ENCODE measurements at places on chromosomes 6 and 20.

DNA sequence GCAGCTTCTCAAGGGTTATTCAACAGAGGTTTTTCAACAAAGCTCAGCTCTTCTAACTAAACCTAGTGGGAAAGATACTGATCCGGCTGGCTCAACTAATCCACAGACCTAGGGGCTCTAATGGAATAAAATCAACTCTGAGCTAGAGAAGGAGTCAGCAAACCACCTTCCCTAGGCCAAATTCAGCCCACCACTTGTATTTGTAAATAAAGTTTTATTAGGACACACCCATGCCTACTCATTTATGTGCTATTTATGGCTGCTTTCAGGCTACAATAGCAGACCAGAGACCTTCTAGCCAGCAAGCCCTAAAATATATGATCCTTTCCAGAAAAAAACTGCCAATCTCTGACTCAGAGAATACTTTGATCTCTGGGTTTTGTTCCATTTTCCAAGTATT lies 6.0 kb upstream of the RAB22A start:
- no peak for DNase-seq

DNA sequence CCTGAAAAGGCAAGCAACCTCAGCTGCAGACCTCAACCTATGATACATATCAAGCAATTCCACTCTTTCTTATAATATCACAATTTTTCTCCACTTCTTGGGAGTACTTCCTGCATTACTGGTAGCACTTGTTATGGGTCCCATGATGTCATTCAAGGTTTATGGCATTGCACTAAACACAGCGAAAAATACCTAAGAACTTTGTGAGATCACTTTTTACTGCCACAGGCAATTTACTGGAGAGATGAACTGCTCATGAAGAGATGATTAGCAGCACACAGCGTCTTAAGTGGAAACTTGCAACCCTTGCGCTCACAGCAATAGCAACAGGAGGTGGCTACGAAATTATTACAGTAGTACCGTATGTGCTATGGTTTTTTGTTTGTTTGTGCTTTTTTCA lies 19.3 kb upstream of the RIMS4 start:
- DNase-seq: no peak

GRCh38 chr6:43980004-43980795 lies 147.1 kb downstream of the MRPL14 start:
- no peak for DNase-seq

DNA sequence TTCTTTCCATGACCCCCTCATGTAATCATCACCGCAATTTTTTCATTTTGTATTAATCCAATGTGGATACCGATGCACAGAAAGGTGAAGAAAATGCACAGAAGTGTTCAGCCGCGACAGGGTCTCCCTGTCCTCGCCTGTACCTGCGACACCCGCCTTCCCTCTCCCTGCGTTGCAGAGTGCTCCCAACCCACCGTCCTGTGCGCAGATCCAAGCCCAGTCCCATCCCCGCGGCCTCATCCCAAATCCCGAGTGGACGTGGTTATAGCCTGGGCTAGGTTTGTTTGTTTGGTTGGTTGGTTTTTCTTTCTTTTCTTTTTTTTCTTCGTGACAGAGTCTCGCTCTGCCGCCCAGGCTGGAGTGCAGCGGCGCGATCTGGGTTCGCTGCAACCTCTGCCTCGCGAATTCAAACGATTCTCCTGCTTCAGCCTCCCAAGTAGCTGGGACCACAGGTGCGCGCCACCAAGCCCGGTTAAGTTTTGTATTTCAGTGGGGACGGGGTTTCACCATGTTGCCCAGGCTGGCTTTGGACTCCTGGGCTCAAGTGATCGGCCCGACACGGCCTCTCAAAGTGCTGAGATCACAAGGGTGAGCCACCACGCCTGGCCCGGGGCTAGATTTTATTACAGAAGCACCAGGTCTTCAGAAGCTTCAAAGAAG lies 536 bp upstream of the RAET1G start:
- DNase-seq: no peak

DNA sequence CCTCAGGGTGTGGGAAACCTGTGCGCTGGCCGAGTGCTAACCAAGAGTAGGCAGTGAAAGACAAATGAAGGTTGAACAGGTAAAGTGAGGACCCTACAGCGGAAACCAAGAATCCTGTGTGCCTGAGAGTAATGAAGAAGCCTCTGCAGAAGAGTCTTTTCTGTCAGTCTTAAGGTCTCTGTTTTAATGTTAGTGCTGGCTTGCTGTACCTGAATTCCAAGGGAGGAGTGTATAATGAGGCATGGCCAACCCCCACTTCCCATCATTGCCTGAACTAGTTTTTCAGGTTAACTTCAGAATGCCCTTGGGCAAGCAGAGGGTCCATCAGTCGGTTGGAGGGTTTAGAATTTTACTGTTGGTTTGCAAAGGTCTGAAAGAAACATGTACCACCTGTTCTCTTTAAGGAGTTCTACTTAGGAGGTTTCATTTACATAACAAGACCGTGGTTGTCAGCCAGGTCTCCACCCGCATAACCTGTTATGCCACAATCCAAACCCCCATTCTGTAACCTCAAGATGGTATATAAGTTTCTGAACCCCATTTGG lies 589 bp upstream of the PDCD2 start:
- no peak for DNase-seq

- DNase-seq: no peak
Observed at GRCh38 chr20:58225452-58226200, 2.8 kb downstream of the ANKRD60 start.

- no peak for DNase-seq
Observed at GRCh38 chr20:36184816-36185776, 30.6 kb downstream of the EPB41L1 start.

GRCh38 chr6:6633898-6634734 lies 45.6 kb downstream of the LY86 start:
- no peak for DNase-seq

DNA sequence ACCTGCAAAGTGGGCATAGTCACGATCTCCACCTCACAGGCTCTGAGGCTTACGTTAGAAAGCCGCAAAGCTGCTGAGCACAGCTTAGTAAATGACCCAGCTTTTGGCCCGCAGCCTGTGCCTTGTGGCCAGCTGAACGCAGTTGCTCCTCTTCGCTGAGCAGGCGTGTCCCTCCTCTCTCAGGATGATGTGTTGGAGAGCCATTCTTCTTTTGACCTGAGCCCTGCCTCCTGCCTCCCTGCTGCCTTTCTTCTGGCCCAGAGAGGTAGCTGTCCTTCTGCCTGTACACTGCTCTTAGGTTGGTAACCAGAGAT lies 47.6 kb upstream of the MYL9 start:
- no peak for DNase-seq

- no peak for DNase-seq
Observed at GRCh38 chr20:492159-492558, 29.8 kb upstream of the TBC1D20 start.

DNA sequence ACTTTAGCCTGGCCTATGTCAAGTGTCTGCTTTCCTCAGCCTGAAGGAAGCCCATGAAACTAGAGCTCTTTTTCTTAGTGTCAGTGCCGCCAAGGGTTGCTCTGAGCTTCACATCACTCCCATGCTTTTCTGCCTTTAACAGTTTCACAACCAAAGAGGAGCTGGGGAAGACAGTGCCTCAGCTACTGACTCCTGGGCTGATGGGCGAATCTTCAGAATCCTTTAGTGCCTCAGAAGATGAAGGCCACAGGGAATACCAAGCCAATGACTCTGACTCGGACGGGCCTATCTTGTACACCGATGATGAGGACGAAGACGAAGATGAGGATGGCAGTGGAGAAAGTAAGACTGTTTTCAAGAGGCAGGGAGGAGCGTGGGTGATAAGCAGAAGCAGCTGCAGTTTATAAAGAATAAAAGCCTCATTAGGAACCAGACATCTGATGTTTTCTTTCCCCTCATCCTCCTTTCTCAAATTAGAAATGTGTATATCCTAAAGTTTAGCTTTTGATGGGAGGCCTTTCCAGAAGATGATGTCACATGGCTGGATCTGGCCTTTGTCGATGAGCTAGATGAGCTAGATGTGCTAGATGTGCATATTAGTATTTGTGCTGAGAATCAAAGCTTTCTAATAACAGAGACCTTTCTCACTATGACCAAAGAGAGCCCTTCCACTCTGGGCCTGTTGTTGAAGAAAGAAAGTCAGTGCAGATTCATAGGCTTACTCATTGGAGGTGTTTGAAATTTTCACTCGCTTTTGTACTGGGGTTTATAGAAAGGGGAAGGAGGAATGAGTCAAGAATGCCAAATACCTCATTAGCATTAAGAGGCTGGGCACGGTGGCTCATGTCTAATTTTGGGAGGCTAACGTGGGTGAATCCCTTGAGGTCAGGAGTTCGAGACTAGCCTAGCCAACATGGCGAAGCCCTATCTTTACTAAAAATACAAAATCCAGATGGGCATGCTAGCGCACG lies 70.7 kb upstream of the LTV1 start:
- no peak for DNase-seq

- DNase-seq: no peak
Observed at GRCh38 chr6:139380611-139381010, 6.2 kb upstream of the CITED2 start.

- no peak for DNase-seq
Observed at GRCh38 chr20:59429396-59429795, 129.0 kb downstream of the EDN3 start.

GRCh38 chr6:90190752-90191395 lies 105.8 kb downstream of the BACH2 start:
- DNase-seq: no peak

- no peak for DNase-seq
Observed at GRCh38 chr6:155440398-155441111, 15.1 kb downstream of the NOX3 start.

GRCh38 chr6:156782691-156783320 lies 5.6 kb downstream of the ARID1B start:
- DNase-seq: no peak

DNA sequence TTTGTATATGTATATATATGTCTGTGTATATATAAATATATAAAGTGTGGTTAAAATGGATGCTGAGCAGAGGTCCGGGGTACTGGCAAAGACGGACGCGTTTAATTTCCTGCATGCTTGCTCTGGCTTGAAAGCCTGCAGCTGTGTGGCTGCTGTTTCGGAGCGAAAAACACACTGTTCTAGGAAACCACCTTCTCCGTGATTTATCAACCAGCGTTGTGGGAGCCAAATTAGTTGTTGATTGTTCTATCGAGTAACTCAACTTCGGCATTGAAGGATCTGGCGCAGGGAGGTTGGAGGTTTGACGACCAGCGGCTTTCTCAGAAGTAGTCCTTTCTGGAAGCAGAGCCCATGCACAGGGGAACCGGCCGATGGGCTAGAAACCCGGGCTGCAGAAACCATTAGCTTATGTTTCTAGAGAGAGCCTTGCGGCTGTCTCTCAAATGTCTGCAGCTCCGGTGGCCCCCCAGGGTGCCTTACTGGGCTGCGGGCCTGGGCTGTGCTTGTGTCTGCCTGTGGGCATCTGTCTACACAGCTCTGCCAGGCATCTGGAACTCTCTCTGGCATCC lies 81.8 kb downstream of the EDN3 start:
- DNase-seq: no peak

DNA sequence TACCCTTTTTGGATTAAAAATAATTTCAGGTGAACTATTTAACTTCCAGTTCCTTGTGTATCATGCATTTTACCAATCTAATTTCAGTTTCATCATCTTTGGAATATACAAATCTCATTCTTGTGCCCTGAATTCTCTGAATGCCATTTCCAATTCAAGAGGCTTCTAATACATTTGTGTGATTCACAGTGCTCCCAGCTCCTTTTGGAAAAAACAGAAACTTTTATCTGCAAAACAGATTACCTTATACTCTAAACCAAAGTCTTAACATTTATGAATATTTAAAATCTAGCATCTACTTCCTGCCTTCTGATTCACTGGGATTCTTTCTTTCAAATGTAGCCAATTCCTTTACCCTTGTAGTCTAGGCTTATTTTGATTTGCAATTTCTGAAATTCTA lies 11.1 kb upstream of the PEX7 start:
- no peak for DNase-seq

GRCh38 chr6:125932451-125932795 lies 24.1 kb upstream of the HINT3 start:
- DNase-seq: no peak

DNA sequence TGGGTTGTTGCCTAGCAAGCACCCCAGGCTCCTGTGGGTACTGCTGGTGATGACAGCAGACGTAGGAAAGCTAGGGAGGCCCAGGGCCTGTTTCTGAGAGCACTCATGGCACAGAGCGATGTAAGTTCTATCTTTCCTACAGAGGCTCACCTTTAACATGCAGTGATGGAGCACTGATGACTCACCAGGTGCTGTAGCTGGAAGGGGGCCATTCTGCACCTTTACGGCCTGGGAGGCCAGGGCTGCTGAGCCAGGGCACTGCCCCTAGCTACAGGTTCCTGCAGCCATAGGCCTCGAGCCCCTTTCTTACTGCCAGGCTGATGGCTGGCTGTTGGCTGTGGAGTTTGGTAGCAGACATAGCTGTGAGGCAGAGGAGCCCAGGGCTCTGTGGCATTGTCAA lies 31.1 kb upstream of the GPR6 start:
- DNase-seq: no peak

DNA sequence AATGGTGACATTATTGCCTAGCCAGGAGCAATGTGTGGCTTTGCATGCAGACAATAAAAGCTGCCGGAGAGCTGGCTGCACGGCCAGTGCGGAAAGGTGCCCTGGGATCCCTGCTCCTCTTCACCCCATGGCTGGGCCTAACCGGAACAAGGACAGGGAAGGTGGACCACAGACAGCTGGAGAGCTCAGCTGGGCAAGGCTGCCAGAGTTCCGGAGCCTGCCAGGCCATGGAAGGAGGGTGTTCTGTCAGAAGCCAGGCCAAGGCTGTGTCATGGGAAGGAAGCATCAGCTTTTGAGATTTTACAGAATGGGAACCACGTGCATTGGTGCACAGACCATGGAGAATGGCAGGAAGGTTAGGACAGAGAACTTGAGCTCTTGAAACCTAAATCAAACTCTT lies 25.0 kb downstream of the MAP1LC3A start:
- no peak for DNase-seq

DNA sequence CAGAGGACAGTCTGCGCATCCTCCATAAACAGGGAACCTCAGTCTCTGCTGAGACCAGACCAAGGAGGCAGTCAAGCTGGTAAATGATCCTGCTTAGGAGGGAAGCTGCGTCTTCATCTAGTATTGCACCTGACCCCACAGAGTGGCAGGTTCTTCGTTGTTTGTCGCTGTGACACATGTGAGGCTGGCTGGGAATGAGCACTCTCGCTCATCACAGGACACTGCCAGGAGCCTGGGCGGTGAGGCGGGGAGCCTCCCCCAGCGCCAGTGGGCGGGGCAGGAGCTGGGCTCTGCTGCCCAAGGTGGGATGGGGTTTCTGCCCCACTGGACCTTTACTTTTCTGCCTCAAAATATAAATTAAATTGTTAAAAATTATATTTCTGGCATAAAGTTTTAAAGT lies 48.4 kb upstream of the SYNDIG1 start:
- no peak for DNase-seq

GRCh38 chr6:43996618-43997344 lies 130.5 kb downstream of the MRPL14 start:
- DNase-seq: no peak

DNA sequence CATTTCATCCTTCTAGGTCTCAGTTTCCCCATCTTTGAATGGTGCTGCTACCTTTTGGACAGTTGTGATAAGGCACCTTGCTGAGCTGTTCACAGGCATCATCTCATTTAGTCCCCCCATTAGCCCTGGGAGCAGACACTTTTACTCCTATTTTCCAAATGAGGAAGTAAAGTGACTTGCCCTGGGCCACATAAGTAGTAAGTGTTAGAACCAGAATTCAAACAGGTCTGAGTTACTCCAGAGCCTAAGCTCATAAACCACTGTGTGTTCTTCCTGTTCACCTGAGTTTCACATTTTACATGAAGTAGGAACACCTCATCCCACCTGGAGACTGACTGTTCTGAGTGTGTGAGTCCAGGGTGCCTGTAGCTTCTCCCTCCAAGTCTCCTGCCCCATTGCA lies 43.5 kb upstream of the EPB41L1 start:
- no peak for DNase-seq

Measured in stimulated activated CD8-positive, alpha-beta memory T cell treated with anti-CD3 and anti-CD28 coated beads, Interleukin-15, amount 100 ng/mL, for 48 hours (primary cell).